NCI-H226 (cell line): ENCODE measurements at places on chromosomes 11 and 22.

GRCh38 chr11:10397226-10397987, 57.7 kb upstream of the AMPD3 start:
- no peak for DNase-seq

- peak; percentile 51 for DNase-seq
Measured at GRCh38 chr11:34251589-34251980, 106.2 kb downstream of the ABTB2 start.

GRCh38 chr22:45340323-45340722, 30.6 kb downstream of the FAM118A start:
- DNase-seq = no peak

GRCh38 chr11:117369534-117369933, 41.9 kb downstream of the CEP164 start:
- no peak for DNase-seq

DNA sequence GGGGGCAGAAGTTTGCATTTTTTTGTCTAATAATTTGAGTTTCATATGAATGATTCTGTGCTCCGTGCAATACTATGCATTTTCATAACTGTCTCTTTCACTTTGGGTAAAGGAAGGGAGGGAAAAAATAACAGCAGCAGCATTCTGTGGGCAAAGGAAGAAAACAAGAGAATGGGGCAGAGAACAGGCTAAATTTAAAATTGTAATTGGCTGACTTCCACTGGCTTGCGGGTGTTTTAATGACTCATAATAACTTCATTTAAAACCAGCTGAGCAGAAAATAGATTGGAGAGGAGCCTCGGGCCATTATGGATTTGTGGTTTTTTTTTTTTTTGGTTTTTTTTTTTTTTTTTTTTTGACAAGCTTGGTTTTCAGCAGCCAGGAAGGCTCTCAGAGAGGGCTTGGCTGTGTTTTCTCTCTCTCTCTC, 107.4 kb downstream of the ZBTB16 start:
- DNase-seq = peak; percentile 43

DNA sequence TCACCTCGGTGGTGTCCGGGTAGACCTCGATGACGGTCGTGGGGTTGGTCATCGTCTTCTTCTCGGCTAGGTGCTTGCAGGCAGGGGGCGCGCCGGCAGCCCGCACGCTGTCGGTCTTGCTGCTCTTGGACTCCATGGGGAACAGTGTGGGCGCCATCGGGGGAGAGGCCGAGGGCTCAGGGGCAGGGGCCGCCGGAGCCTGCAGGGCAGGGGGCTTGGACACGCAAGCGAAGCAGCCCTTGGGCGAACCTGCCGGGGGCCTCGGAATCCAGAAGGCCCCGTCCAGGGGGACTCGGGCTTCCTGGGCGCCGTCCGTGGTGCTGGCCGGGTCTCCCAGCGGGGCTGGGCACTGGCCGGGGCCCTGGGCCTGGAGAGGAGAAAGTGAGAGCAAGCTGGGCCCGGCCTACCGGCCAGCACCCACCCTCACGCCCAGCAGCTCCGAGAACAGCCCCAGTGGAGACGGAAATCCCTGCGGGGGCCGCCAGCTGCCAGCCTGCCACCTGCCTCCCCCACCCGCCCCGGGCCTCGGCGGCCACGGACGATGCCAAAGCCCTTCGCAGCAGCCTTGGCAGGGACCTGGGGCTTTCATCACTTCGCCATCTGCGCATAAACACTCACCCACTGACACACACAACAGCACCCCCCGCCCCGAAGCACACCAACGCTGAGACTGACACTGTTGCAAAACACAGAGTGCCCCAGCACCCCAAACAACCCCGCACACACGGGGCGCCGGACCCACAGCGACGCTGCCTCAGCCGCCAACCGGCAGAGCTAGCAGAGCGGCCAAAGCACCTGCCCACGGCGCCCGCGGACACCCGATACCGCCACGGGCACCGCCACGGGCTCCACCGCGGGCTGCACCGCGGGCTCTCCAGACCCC, 2.4 kb downstream of the IFITM10 start:
- no peak for DNase-seq

- DNase-seq = peak; percentile 47
Measured at GRCh38 chr11:72736452-72737069, 15.6 kb downstream of the ARAP1 start.

DNA sequence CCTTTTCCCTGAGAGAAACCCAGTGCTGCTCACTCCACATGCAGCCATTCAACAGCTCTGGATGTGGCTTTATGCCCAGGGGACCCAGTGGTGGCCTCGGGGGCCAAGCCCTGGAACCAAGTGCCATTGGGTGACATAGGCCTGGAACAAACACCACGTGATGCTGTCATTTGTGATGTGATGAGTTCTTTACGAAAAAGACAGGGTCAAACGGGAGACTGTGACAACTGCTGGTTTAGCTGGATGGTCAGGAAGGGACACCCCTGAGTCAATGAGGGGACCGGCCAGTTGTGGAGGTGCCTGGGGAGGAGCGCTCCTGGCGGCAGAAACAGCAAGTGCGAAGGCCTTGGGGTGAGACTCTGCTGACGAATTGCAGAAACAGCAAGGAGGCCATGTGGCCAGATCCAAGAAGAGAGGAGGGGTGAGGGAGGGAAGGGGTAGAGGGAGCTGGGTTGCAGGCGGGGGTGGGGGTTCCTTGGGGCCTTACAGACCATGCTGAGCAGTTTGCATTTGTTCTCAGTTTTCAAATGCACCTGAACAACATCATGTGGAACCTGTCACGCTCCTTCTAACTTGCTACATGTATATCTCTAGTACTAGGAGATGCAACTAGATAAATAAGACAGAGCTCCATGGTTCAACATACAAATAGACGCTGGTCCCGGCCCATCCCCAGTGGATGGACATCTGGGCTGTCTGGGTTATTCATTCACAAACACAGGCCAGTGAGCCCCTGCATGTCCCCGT, 56.1 kb downstream of the IGLL5 start:
- no peak for DNase-seq
